ENCODE measurements at places on chromosomes 12 and 14. TPM values are rescaled to one million over a fixed set of nuclear protein-coding genes. Genes with fewer than 3 reads are reported as not detected.

GRCh38 chr12:59559696-59560095, 36.1 kb upstream of the SLC16A7 start:
- no peak for DNase-seq

- DNase-seq = peak; percentile 40
These were observed 8.7 kb downstream of the ASPG start for GRCh38 chr14:104094056-104094708.

- no peak for DNase-seq
These were observed 96.0 kb upstream of the NEDD1 start for GRCh38 chr12:96811083-96811482.

DNA sequence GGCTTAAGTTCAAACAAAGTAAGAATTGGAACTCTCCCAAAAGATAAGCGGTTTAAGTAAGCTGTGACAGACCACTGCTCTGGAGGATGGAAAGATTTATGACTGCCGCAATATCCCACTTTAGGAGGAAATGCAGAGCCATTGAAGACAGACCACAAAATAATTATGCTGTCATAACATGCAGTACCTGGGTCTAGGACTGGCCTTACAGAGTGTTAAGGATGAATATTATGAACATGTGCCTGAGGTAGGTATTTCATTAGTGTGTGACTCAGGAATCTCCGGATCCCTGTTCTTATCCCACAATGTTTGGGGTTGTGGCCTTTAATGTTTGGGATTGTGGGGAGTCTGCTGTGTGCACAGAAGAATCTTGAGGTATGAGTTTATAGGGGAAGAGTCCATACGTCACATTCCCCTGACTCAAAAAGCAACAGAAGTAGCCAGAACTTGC, 114.9 kb downstream of the SAMD4A start:
- no peak for DNase-seq

PTGR2 gene
- 10.8 TPM for total RNA-seq

DLGAP5 gene
- 0.97 TPM for total RNA-seq

Measured in lower lobe of right lung (tissue), 2 donors.